ENCODE measurements at places on chromosomes 5 and 9.

DNA sequence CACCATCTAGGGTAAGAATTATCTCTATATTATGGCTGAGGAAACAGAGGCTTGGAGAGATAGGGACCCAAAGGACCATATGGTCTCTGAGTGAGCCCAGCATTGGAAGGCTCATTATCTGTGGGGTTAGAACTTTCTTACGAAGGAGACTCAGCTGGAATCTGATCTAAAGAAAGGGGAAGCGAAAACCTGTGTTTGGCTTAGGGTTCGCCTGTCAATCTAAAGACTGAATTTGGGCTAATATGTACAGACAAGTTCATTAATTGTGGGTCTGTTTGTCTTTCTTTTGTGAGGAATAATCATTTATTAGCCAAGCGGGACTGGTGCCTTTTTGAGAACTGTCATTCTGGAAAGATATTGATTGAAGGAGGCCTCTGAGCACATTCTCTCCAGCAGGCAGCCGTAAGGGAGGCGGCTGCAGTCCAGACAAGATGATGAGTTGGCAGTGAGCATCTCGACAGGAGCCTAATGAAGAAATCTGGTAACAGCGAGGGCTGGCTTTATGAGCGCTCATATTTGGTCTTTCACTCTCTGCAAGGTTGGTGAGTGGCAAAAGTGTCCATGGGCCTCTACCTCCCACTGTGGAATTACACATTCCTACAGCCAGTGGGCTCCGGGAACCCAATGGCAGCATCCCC lies 104.2 kb upstream of the GPR151 start:
- DNase-seq: no peak

DNA sequence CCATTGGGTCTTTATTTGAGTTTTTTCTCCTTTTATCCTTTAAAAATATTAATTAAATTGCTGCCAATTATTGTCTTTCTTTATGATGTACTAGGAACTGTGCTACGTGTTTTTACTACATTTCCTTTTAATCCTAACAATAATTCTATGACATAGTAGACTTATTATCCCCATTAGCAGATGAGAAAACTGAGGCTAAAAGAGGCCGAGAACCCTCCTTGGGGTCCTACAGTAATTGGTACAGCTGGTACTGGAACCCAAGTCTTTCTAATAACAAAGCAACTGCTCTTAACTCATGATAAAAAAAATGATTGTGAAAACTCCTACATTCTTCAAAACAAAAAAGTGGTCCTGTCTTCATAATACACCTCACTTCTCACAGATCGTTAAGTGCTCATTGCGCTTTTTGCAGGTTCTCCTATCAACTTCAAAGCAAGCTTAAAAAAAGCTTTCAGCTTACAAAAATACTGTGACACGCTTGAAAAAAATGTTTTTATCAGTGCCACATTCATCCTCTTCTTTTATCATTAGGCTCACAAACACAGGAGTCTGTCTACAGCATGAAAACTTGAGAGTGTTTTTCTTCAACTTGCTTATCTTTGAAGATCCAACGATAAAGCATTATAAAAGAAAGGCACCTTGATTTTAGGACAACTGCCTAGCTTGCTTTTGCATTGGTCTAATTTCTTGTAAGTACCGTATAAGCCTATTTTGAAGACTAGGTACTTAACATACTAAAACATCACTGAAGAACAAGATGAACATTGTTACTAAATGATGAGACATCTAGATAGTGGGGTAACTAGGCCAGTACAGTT lies 32.4 kb downstream of the FYB1 start:
- DNase-seq: no peak

- DNase-seq: no peak
Measured at GRCh38 chr5:164306662-164307061, 801.2 kb downstream of the MAT2B start.

DNA sequence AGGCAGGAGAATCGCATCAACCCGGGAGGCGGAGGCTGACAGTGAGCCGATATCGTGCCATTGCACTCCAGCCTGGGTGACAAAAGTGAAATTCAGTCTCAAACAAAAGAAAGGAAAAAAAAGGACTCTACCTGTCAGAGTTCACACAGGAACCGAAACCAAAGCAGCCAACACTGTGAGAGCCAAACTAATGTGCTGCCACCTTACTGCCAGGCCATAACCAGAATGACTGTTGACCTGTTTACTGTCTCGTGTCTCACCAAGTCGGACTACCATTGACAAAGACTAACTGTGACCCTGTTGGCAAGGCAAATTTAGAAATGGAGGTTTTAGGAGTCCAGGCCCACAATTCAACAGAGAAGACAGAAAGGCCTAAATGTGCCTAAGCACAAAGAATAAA lies 112.4 kb downstream of the ANXA2R start:
- DNase-seq: no peak

DNA sequence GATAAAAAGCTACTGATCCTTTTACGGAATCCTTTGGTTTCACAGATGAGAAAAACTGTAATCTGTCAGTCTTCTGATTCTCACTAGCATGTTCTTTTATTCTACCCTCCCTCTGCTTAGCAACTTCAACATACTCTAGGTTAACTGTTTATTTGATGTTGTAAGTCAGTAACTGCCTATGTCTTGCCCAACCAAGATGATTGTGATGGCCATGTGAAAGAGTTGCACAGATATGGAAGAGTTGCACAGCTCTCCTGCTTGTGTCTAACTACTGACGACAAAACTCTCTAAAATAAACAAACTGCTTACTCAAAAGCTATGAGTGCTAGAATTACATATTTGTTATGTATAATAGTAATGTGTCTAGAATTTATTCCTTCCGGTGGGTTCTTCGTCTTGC lies 227.3 kb upstream of the DAB2 start:
- no peak for DNase-seq

GRCh38 chr5:116299746-116300640 lies 215.2 kb downstream of the COMMD10 start:
- no peak for DNase-seq

GRCh38 chr5:132223861-132224260 lies 3.8 kb downstream of the P4HA2 start:
- DNase-seq: no peak

DNA sequence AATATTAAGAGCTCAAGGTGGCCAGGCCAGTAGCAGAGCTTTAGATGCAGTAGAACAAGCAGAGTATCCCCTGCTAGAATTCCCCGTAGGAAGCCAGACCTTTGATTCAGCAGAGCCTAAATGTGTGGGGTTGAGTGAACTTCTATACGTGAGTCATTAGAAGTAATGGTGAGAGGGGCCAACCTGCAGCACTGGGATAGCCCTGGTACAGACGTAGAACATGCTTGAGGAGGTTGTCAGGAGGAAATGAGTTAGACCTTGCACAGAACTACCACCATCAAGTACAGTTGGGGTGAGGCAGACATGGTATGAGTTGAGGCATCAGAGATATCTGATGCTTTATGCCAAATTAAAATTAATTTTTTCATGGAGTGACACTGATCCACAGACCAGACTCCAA lies 42.0 kb downstream of the PDCD1LG2 start:
- no peak for DNase-seq

GRCh38 chr9:130332384-130332926 lies 66.9 kb downstream of the HMCN2 start:
- DNase-seq: no peak

DNA sequence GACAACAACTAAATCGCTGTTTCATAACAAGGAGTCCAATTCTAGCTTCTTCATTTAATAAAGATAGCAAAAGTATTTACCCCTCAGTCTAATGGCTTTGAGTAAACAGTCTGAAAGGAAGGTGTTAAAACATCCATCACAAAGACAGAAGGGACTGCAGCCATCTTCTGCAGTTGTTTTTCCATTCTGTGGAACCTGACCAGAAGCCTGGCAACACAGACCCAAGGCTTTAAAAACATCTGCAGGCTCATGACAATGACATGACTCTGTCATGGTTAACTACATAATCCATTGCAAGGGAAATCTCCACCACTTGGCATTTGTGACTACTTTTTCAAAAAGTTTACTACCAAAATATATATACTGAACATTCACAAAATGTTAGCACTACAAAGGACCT lies 51.9 kb downstream of the ELL2 start:
- no peak for DNase-seq

DNA sequence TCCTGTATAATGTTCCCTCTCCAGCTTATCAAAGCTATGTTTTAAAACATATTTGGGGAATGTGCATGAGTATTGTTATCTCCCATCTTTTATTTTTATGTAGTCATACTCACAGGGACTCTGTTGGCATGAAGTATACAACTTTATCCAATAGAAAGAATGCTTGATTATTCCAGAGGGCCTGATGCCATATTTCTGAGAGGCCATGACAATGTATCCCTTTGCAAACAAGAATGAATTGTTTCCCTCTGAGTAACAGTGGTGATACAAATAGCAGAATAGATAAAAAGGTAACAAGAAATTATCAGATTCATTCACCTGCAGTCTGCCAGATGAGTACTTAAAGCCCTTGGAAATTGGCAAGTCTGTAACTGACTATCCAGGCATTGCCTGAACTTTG lies 125.9 kb downstream of the PLK2 start:
- DNase-seq: no peak

GRCh38 chr9:85228111-85228855 lies 513.5 kb downstream of the AGTPBP1 start:
- DNase-seq: no peak

- no peak for DNase-seq
Measured at GRCh38 chr9:132577119-132577518, 5.3 kb upstream of the BARHL1 start.

All from NCI-H774 (cell line).